SK-MEL-5 (cell line): ENCODE measurements at places on chromosomes 3 and 15.

- DNase-seq: no peak
Observed at GRCh38 chr3:120864541-120864940, 43.5 kb upstream of the STXBP5L start.

DNA sequence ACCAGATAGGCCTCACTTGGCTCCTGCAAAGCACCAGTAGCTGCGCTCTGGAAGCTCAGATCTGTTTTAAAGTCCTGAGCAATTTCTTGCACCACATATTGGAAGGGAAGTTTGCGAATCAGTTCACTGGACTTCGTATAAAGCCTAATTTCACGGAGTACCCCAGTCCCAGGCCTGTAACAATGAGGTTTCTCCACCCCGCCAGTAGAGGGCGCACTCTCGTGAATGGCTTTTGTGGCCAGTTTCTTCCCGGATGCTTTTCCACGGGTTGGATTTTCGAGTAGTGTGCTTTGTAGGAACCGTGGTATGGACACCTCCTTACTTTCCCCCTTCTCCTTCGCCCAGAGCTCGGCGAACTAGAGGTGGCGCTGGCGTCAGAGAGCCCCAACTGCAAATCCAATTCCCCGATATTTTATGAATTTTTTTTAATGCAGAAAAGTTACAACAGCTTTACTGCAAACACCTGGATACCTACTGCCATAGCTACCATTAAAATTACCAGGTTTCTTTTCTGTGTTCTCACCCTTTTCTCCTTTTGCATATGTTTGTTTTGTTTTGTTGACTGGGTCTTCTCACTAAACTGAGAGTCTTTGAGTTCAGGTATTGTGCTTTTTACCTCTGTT, 13.3 kb downstream of the RARB start:
- peak; percentile 10 for DNase-seq

- DNase-seq: no peak
Observed at GRCh38 chr3:188671971-188672370, 499.8 kb upstream of the TPRG1 start.

GRCh38 chr15:80970018-80970657, 19.5 kb downstream of the MESD start:
- DNase-seq: peak; percentile 68

DNA sequence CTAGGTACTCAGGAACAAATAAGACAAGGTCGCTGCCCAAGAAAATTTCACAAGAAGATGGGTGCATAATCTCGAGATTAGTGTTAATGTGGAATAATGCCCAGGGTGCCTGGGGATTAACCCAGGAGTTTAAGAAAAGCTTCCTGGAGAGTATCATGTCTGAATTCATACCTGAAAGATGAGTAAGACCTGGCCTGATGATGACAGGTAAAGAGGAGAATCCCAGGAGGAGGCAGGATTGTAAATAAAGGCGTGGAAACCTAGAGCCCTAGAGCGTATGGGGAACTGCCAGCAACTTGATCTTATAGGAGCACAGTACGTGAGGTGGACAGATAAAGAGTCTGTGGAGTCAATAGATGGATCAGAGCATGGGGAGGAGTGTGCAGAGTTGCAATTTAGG, 43.0 kb downstream of the ARRDC4 start:
- no peak for DNase-seq

- no peak for DNase-seq
Observed at GRCh38 chr3:113867506-113867905, 28.9 kb downstream of the GRAMD1C start.

DNA sequence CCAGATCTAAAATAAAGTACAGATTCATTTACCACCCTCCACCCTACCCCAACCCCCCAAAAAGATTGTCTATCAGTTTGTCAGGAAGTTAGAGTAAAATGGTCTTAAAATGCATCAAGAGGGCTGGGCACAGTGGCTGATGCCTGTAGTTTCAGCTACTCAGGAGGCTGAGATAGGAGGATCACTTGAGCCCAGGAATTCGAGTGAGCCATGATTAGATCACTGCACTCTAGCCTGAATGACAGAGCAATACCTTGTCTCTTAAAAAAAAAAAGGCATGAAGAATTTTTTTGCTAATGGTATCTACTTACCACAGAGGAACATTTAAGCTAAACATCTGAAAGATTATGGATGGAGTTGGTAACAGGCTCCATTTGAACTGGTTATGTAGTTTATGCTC, 71.0 kb downstream of the RBM6 start:
- DNase-seq: no peak

DNA sequence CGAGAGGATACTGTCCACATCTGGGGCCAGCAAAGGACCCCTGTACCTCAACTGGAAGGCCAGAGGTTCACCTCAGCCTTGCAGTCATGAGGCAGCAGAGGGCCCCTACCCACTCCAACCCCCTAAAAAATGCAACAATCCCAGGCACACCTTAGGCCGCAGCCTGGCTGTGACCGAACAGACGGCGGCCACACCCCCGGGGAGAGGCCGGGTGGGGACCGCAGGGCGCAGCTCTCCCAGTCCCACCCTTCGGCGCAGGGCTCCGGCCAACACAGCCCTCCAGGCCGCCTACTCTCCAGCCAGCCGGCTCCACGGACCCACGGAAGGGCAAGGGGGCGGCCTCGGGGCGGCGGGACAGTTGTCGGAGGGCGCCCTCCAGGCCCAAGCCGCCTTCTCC, 457 bp upstream of the DNAJA4 start:
- no peak for DNase-seq

GRCh38 chr3:52986938-52987337, 58.9 kb downstream of the SFMBT1 start:
- DNase-seq: peak; percentile 77
